ENCODE measurements at places on chromosomes 3 and 15.

DNA sequence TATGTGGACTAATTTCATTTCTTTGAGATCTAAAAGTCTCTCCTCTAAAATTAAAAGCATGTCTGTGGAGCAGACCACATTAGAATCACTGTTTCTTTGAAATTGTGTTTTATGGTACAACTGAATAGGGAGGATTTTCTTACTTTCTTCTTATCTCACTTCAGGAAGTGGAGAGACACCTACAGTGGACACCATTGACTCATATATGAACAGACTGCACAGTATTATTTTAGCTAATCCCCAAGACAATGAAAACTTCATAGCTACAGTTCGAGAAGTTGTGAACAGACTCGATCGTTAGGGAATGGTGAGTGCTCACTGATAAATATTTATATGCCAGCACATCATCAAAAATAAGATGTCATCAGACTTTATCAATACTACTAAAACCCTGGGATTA, 58.3 kb downstream of the HMG20A start:
- DNase-seq = peak; percentile 29

DNA sequence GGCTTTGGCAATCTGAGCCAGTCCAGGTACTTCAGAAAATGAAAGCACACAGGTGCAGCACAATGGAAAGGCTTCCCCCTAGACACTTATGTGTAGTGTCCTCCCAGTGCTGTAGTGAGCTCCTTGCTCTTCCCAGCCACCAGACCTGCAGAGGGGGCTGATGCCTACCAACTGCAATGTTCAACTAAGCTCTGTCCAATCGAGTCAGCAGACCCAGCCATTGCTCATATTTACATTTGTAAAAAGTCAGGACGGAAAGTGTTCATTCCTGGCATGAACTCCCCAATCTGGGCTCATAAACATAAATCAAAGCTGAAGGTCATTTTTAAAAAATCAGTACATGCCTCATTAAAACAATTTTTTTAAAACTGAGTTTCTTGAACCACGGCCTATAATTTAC, 73.0 kb downstream of the FOXP1 start:
- DNase-seq = no peak

DNA sequence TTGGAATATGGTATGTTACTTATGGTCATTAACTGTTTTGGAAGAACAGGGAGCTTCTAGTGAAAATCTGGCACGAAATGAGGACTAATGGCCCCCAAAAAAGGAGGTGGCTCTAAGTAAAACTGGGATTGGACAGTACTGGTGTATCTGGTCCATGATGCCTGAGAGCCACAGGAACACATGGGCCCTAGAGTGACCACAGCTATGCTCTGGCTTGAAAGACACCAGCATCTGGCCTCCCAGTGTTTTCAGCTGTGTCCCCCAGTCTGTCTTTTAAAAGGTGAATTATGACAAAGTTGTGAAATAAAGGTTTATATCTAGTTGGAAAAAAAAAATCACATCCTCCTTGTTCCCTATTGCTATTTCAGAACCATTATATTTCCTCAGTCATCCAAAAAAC, 64.5 kb downstream of the GSK3B start:
- no peak for DNase-seq

DNA sequence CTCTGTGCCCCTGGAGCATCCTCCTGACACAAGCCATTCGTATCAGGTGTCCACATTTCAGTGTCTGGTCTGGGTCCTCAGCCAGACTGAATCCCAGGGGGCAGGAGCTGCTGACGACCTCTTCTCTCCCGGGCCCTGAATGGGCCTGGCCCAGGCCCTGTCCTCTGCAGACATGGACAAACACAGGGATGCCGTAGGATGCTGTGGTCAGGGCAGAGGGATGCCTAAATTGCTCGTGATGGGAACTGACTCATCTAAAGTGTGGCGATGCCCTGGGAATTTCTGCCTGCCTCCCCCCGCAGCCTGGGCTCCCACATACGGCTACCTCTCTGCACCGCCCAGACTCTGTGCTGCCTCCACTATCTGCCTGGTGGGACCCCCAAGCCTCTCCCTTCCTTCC, 58.5 kb upstream of the CTSH start:
- DNase-seq = no peak

DNA sequence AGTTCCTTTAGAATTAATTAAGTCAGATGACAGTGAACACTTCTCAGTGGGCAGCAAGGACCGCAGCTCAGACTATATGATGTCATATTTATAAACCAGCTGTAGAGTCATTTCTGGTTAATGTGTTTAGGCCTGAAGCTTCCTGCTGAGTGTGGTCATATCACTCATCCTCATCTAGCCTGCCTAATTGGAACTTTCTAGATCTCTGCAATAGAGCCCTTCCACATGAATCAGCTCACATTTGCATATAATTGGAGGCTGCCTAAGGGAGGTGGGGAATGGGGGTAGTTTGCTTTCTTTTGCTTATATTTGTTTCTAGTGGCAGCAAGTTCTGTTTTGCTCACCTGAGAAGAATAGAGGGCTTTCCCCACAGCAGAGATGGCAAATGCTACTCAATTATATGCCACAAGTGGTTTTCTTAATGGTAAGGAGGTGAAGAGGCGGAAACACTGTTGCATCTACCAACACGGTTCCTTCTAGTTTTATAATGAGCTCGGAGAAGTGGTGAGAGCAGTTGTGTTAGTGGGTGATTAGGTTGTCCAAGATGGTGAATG, 148.1 kb downstream of the KLHL25 start:
- peak; percentile 17 for DNase-seq

DNA sequence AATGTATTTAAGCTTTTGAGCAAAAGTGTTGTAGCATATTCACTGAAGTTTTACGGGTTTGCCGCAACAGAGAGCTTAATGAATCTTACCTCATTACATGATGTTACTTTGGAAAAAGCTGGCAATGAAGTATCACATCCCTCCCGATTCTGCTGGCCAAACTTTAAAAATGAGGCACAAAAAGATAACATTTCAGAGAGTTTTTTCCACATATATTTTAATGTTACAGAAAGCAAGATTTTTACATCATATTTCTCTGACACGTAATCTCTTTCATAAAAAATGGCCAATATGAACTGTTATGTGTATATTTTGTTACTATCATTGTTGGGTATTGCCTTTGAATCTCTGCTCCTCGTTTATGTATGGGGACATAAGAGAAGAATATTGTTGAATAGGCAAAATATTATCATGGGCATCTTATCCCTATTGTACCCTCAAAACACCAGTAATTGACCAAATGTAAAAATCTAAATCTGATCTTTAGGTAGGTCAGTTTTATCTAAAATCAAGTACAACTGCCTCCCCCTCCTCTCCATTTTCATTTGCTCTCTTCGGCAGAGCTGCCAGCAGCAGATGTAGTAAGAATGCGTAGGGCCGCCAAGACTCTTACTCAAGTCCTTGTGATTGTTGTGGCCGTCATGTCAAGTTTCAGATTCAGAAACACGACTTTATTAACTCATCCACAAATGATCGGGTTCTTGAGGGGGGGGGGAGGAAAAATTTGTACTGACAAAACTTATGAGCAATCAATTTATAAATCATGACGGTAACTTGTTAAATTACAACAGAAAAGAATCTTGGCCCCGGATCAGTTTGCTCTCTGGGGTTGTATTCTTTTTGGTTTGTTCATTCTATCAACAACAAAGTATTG, 106.7 kb upstream of the THRB start:
- no peak for DNase-seq

- DNase-seq = no peak
Measured at GRCh38 chr3:15121936-15122335, 23.0 kb upstream of the RBSN start.

- DNase-seq = no peak
Measured at GRCh38 chr15:29988701-29989100, 94.1 kb upstream of the GOLGA8J start.

- DNase-seq = no peak
Measured at GRCh38 chr3:158733656-158734055, 1.4 kb upstream of the RARRES1 start.

GRCh38 chr3:174815750-174816149, 43.4 kb upstream of the NAALADL2 start:
- no peak for DNase-seq

Measured in epithelial cell of esophagus (primary cell).